ENCODE measurements at places on chromosomes 2 and 18.

- no peak for DNase-seq
Observed at GRCh38 chr2:55859875-55860274, 63.7 kb downstream of the EFEMP1 start.

- no peak for DNase-seq
Observed at GRCh38 chr2:219886615-219887014, 259.2 kb downstream of the SLC4A3 start.

DNA sequence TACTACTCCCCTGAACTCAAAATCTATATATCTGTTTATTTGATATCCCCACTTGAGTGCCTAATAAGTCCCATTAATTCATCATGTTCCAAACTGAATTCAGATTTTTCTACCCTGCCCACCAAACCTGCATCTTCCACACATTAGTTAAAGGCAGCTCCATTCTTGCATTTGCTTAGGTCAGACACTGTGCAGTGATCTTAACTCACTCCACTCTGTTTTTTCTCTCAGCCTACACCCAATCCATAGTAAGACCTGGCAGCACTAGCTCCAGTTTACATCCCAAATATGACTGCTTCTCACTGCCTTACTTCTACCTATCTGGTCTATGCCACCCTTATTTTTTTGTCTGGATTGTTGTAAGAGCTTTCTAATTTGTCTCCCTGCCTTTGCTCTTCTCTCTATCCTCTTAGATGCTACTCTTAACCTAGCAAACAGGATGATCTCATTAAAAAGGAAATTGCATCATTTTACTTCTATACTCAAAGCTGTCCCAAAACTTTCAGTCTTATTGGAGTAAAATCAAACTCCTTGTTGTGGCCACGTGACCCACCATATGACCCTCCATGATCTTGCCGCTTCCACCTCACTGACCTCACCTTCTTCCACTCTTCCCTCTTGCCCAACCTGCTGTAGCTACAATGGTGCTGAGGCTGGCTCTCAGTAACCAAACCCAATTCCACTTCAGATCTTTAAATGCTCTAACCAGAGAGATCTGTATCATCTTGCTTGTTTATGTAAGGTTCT, 274.9 kb upstream of the FANCL start:
- DNase-seq, result no peak

GRCh38 chr2:38875227-38875575, 533 bp downstream of the DHX57 start:
- DNase-seq, result no peak

DNA sequence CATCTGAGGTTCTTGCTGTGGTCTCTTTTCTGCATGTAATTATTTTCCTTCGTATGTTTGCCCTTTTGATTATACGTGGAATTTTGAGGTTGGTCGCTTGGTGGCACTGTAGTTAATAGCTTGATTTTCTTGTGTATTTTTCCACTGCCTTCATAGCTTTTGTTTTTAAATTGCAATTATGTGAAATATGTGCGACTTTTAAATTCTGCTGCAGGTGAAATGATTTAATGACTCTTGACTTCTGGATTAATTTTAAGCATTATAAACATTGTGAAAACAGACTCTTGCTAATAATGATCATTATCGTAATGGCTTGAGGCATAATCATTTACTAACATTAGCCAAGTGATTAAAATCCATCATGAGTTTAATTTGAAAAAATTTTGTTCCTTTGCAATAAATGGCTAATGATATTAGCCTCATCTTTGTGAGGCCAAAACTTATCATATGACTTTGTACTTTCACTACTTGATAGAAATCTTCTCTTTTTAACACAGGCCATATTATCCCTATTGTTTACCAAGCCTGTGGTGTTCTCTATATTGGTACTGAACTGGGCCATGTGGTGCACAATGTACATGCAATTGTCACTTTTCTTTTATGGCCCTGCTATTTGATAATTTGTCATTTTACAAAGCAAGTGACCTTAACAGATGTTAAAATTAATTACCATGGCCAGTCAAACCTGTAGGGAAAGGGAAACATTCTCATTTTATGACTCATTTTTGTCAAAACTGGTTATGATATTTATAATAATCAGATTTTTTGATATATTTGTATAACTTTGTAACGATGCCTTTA, 62.8 kb upstream of the NEUROD1 start:
- DNase-seq, result no peak

DNA sequence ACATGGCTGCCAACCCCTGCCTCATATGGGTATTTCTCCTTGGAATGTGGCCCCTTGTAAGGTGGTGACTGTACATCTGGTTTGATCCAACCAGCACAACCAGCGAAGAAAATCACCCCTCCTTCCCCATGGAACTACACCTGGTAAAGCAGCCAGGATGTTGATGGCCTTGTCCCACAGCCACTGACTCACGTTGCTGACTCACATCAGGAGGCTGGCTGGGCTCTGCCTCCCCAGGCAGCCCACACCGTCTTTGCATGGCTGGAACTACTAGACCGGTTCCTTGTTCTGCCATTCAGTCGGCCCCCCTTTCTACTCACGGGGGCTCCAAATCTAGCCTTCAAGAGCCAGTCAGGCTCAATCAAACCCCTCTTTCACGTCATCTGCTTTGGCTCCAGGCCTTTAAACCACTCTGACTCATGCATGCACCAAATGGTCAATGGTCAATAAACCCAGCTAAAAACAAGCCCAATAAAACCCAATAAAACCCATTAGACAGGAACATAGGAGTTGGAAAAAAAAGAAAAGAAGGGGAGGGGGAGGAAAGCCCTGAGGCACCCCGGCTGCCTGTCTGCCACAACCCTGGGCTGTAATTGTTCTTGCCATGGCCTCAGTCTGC, 114.8 kb downstream of the PLB1 start:
- DNase-seq, result no peak

All from SW 1271 (cell line).